ENCODE measurements at places on chromosomes 16 and 17.

DNA sequence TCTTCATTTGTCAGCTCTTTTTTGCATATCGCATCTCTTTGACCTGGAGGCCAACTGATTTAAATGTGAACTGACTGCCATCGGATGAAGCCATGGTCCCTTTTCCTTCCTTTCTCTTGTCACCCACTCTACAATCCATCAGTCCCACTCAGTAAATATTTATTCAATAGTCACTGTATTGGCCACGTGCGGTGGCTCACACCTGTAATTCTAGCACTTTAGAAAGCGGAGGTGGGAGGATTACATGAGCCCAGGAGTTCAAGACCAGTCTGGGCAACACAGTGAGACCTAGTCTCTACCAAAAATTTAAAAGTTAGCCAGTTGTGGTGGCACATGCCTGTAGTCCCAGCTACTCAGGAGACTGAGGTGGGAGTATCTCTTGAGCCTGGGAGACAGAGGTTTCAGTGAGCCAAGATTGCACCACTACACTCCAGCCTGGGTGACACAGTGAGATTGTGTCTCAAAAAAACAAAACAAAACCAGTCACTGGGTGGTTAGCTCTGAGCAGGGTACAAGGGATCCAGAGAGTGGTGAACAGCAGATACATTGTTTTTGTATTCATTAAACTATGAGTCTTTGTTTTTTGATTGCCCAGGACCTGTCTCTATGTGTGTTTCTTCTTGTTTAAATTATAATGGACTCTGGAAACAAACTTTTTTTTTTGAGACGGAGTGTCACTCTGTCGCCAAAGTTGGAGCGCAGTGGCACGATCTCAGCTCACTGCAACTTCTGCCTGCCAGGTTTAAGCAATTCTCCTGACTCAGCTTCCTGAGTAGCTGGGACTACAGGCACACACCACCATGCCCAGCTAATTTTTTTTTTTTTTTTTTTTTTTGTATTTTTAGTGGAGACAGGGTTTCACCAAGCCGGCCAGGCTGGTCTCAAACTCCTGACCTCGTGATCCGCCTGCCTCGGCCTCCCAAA is 6.9 kb downstream of the PHAF1 start:
- DNase-seq: no peak

- no peak for DNase-seq
Measured at GRCh38 chr17:3536716-3537115, 20.9 kb downstream of the TRPV3 start.

GRCh38 chr17:81173762-81174155 is 7.7 kb upstream of the AATK start:
- DNase-seq: no peak

DNA sequence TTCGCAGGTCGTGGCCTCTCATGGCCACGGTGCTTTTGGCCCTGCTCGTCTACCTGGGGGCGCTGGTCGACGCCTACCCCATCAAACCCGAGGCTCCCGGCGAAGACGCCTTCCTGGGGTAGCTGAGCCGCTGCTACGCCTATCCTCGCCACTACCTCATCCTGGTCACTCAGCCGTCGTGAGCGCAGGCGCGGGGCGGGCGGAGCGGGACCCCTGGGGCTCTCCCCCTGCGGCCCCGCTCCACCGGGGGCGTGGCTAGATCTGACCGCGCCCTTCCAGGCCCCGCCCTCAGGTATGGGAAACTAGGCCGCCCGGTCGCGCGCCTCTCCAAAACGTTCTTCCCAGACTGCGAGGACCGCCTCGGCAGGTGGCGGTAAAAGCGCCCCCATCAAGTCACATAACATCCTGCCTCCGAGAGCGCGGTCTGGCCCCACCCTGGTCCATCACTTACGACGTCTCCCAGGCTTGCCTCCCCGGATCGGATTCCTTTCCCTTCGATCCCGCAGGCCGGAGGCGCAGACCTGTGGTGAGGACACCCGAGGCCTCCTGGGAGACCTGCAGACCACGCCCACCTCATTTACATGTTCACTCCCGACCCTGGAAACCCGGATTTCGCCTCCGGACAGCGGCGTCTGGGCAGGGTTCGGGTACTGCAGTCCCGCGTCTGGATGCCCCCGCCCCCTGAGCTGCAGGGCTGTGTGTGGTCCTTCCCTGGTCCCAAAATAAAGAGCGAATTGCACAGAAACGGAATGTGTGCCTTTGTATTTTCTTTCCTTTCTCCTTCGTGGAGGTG is 91.5 kb upstream of the TMEM97 start:
- DNase-seq: peak; percentile 35

DNA sequence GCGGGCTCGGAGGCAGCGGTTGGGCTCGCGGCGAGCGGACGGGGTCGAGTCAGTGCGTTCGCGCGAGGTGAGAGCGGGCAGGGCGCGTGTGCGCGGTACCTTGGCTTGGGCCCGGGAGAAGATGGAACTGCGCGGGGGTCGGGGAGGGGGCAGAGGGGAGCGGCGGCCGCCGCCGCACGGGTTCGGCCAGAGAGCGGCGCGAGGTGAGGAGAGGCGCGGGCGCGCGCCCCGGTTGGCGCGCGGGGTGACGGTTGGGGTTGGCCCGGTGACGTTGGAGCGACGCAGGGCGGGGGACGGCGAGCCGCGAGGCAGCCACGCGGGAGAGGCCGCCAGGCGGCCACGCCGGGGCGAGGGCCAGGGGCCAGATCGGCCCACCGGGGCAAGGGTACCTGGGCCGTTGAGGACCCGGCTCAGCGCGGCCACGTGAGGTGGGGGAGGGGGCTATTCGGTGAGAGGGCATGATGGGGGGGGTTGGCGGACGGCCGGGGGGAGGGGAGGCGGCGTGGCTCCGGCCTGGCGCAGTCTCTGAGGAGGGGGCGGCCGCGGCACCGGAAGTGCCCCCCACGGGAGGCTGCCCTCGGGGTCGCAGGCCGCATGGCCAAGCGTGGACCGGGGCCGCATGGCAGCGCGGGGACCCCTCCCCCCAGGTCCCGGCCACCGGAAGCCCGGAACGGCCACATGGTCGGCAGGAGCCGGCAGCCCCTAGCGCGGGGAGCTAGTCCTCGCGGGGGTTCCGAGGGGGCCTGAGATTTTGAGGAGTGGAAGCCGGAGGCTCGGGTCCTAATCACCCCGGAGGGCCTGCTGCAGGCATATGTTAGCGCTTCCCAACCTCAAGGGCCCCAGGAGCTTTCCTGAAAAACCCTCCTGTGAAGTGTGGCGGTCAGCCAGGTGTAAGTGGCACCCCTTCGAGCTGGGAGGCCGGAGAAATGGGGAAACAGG is 527 bp downstream of the EIF5A start:
- peak; percentile 67 for DNase-seq

GRCh38 chr16:243348-243747 is 8.7 kb downstream of the FAM234A start:
- DNase-seq: no peak

- no peak for DNase-seq
Measured at GRCh38 chr17:48295362-48296288, 134.4 kb downstream of the SKAP1 start.

DNA sequence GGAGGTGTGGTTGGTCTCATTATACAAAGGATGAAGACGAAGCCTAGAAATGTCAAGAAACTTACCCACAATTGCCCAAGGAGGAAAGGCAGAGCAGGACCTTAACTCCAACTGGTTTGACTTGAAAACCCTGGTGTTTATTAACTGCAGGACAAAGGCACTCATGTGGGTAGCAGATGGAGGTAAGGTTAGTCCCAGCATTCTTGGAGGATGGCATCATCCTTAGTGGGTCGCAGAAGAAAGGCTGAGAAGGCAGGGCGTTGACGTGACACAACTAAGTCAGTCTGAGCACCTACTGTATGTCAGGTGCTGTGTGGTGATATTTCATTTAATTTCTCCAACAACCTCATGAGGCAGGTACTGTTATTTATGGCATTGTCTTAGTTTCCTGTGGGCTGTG is 101.3 kb downstream of the HAPSTR1 start:
- DNase-seq: no peak

DNA sequence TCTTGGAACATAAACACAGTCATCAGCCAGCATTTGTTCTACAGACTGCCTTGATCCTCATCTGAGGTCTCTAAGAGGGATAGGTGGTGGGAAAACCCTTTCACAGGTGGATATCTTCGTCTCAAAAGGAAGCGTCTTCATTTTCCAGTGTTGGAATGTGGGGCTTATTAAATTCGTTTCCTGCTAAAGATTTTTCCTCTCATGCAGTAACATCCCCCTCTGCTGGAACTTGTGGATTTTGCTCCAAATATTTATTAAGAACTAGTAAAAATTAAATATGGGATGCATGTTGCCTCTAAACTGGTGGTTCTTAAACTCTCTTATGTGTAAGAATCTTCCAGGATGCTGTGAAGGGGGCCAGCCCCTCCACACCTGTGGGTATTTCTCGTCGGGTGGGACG is 20.1 kb upstream of the MLYCD start:
- DNase-seq: no peak

DNA sequence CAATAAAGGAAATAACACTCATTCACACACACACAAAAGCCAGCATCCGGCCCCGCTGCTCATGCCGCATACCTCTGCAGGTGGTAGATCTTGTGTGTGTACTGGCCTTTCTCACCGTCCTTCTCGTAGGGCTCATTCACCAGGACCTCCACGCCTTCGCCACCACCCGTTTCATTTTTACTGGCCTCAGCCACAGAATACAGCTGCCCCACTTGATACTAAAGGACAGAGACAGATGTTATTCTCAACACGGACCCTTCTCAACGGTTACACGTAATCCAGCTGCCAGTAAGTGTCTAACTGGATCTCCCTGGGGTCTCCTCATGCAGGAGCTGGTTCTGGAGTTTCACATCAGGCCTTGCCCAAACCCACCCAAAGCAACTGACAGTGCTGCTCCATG is 9.7 kb downstream of the PITPNA start:
- DNase-seq: no peak

DNA sequence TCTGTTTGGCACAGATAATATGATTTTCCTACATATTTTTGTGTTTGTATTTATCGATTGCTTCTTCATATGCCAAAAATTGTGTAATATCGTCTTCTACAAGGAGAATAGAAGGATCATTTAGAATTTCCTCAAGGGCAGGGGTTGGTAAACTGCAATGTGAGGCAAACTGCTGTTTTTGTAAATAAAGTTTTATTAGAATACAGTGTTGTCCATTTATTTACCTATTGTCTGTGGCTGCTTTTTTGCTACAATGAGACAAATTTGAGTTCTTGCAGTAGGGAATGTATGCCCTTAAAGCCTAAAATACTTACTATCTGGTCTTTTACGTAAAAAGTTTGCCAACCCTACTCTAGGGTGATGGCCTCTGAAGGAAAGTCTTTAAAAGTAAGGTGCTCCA is 509.5 kb downstream of the TMEM114 start:
- no peak for DNase-seq

DNA sequence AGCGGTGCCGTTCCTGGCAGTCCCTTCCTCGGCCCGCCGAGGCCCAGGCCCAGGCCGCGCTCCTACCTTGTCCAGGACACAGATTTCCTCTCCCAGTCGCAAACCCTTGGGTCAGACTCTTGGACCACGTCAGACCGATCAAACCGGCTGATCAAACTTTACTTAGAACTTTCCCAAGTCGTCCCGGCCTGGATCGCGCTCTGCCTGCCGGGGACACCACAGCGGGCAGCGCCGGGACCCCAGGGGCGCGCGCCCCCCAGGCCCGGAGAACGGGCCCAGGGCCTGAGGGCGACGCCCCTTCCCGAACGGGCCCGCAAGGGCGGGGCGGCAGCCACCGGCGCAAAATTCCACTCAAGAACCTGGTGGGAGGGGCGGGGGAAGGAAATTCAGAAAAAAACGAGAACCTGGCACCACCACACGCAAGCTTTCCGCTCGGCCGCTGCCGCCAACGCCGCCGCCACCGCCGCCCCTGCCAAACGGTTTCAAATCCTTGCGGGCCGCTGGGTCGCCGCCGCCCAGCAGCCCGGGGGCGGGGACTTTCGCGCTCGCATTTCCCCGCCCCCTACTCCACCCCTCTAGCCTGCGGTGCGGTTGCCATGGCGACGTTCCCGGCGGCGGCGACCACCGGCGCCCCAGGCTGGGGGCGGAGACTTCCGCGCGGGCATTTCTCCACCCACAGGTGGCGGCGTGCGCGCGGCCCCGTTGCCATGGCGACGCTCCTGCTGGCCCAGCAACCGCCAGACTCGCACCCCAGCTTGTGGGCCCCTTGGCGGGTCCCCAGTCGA is at the start of gene CEP112:
Gene CEP112 (minus strand): TSS at position 541 of the 785 bp plus-strand sequence.
- DNase-seq: peak; percentile 82

DNA sequence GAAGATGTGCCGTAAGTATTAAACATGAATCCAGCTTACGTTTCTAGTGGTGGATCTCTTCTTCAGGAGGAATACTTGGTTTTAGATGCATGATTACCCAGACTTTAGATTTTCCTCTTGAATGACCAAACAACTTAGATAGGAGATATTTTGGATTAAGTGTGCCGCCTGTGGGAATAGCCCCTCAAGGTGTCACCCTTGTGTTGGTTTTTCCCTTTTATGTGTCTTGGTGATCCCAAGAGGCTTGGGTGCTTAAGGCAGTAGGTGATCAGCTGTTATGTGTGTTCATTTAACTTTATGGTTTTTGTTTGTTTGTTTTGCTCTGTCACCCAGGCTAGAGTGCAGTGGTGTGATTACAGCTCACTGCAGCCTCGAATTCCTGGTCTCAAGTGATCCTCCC is 115.1 kb downstream of the PPM1E start:
- DNase-seq: no peak

DNA sequence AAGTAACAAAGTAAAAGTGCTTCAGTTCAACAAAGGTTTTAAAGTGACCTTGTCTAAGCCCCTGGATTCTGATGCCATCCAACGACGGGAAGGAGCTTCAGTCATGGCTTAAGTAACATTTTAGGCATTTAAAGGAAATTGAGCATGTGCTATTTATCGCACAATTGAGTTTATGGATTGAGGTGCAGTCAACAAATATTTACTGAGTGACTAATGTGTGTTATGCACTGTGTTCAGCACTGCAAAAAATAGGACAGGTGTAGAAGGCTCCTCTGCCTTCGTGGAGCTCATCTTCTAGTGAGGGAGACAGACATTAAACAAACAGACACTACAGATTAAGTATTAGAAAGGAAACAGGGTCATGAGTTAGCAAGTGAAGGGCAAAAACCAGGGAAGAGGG is 12.5 kb downstream of the TMIGD1 start:
- no peak for DNase-seq

DNA sequence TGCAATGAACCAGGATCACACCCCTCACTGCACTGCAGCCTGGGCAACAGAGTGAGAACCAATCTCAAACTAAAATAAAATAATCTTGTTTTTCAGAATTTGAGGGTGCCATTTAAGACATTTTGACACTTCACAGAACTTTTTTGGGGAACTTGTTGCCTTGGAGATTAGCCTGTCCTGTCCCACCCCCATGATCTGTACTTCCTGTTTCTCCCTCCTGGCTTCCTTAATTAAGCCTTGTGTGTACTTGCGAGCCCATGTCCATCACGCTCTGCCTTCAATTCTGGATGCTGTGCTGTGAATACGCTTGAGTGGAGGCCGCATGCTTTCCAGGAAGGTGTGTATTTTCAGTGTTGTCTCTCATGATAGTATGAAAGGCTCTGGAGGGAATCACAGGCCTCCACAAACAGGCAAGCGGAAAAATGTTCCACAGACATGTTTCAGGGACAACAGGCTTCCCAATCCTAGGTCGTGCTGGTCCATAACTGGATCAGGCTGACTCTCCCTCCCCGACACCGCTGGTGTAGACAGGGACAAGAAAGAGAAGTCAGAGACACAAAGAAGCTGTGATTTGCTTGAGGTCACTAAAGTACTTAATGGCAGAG is 56.9 kb downstream of the NOS2 start:
- no peak for DNase-seq
